ENCODE measurements at places on chromosomes 3 and 15. TPM values are rescaled to one million over a fixed set of nuclear protein-coding genes. Genes with fewer than 3 reads are reported as not detected.

Gene GOLGA6L7
- total RNA-seq, result not detected

Gene RFC4
- total RNA-seq, result 23.8 TPM

Gene TGFBR2
- 343 TPM for total RNA-seq

Gene CD47
- 24.5 TPM for total RNA-seq

Gene KIF23
- total RNA-seq, result 1.8 TPM

Gene ARL13B
- total RNA-seq, result 4.5 TPM

Gene NEK11
- 4.0 TPM for total RNA-seq

Gene DPPA2
- total RNA-seq, result not detected

Gene ANKRD34C
- not detected for total RNA-seq

Gene MESP2
- total RNA-seq, result not detected

Gene SLC2A2
- not detected for total RNA-seq

Gene RPUSD2
- total RNA-seq, result 2.4 TPM

DNA sequence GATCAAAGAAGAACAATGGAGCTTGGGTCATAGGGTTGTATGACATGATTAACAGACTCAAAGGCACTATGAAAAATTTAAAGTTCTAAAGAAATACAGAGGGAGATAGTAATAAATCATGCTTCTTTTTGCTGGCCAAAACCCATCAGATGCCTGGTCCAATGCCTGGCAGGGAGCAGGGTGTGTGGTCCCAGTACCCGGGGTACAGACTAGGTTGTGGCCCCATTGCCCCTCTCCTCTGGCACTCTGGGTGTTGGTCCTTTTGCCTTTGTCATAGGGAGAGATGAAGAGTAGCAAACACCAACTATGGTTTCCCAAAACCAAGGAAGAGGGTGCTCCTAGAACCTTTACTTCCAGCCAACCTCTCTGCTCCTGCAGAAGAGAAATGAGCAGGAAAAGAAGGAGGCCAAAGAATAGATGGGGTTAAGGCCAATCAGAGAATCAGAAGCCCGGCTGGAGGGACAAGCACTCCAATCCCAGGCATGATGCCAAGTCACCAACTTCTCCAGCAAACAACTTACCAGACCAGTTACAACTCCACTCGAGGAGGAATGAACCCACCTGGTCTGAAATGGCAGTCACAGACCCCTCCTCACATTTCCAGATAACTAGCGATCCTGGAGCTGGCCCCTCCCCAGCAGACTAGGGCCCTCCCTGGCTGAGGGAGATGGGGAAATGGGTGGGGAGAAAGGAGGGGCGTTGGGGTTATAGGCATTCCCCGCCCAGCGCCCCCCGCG lies 1.8 kb downstream of the IGDCC3 start:
- no peak overlapping the region for H3K27ac ChIP-seq
- no peaks in the 10 kb centered on the region for H3K36me3 ChIP-seq
- H3K4me3 ChIP-seq, result no peak overlapping the region
- DNase-seq, result no peak
- peaks cover 3% of the 10 kb centered on the region for H3K4me1 ChIP-seq
- no peaks in the 10 kb centered on the region for H3K27me3 ChIP-seq

GRCh38 chr3:156397534-156397933 lies 157.4 kb downstream of the SSR3 start:
- H3K36me3 ChIP-seq, result no peaks in the 10 kb centered on the region
- H3K27ac ChIP-seq, result no peak overlapping the region
- H3K27me3 ChIP-seq, result no peaks in the 10 kb centered on the region

DNA sequence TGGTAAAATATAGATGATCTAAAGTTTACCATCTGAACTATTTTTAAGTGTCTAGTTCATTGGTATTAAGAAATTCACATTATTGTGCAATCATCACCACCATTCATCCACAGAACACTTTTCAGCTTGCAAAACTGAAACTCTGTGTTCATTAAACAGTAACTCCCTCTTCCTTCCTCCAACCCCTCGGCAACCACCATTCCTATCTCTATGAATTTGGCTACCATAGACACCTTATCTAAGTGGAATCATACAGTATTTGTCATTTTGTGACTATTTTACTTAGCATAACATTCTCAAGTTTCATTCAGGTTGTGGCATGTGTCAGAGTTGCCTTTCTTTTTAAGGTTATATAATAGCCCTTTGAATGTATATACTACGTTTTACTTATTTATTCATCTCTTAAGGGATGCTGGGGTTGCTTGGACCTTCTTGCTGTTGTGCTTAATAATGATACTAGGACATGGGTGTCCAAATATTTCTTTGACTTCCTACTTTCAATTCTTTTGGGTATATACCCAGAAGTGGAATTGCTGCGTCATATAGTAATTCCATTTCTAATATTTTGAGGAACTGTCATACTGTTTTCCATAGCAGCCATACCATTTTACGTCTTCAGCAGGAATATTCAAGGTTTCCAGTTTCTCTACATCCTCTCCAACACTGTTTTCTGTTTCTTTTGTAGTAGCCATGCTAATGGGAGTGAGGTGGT lies 20.9 kb downstream of the KAT2B start:
- no peaks in the 10 kb centered on the region for H3K27me3 ChIP-seq
- H3K36me3 ChIP-seq, result no peaks in the 10 kb centered on the region
- DNase-seq, result no peak
- H3K4me1 ChIP-seq, result peaks cover 11% of the 10 kb centered on the region
- H3K27ac ChIP-seq, result peak overlapping the region; percentile 22

GRCh38 chr15:93982226-93982727 lies 249.1 kb upstream of the MCTP2 start:
- DNase-seq, result no peak
- H3K27me3 ChIP-seq, result no peaks in the 10 kb centered on the region
- no peak overlapping the region for H3K27ac ChIP-seq
- no peak overlapping the region for H3K4me3 ChIP-seq
- H3K4me1 ChIP-seq, result no peaks in the 10 kb centered on the region

DNA sequence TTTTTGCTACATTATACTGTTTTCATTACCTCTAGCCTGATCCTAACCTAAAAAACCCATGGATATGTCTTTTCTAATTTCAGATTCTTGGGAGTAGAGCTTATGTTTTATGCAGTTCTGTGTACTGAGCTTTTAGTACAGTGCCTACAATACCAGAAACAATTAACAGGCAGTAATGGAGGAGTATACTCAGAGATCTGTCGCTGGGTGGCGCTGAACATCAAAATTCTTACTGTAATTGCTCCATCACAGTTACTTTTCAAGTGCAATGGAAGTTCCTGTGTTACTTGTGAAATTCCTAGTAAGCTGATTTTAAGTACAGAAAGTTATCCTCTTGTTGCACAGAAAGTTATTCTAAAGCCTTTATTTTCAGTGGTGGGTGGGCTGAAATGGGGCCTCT lies 66.9 kb downstream of the RNF13 start:
- no peak overlapping the region for H3K4me3 ChIP-seq
- no peak for DNase-seq
- peaks cover 3% of the 10 kb centered on the region for H3K4me1 ChIP-seq
- H3K27me3 ChIP-seq, result no peaks in the 10 kb centered on the region
- no peaks in the 10 kb centered on the region for H3K36me3 ChIP-seq
- no peak overlapping the region for H3K27ac ChIP-seq

- peaks cover 65% of the 10 kb centered on the region for H3K4me1 ChIP-seq
- no peaks in the 10 kb centered on the region for H3K36me3 ChIP-seq
- no peak for DNase-seq
- peak overlapping the region; percentile 99 for H3K27ac ChIP-seq
Observed at GRCh38 chr15:40342416-40343320, 1.9 kb upstream of the CCDC9B start.

DNA sequence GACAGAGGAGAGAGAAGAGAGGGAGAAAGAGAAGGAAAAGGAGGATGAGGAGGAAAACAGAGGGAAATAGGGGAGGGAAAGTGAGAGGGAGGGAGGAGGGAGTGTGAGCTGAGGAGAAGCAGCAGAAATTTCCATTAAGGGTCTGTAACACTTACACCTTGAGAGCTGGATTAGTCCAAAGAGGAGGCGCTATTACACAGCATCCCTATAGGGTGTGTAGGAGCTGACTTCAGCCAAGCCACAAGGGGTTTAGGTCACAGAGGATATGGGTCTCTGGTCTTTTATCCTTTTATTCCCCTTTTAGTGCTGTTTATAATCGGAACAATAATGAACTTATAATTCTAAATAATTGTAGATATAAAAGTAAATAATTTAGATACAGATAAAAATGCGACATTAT lies 230.4 kb downstream of the GABRG3 start:
- no peak overlapping the region for H3K27ac ChIP-seq
- no peak overlapping the region for H3K4me3 ChIP-seq
- H3K27me3 ChIP-seq, result no peaks in the 10 kb centered on the region
- no peaks in the 10 kb centered on the region for H3K36me3 ChIP-seq

DNA sequence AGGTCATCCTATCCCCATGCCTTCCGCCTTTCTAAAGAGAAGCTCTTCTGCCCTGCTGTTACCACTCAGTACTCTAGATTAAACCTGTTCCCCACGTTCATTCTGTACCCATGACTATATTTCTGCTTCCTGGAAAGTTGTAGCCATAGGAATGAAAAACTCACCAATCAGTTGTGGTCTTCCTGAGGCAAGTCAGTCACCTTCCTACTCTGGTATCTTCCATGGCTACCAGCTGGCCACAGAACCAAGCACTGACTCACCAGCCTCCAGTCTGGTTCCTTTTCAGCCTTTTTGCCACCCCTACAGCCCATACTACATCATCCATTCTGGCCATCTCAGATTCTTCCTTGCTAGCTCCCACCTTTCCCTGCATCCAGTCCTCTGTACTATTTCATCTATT lies 46.4 kb downstream of the TMEM44 start:
- DNase-seq, result no peak
- H3K4me1 ChIP-seq, result peaks cover 8% of the 10 kb centered on the region
- peak overlapping the region; percentile 85 for H3K27ac ChIP-seq
- H3K36me3 ChIP-seq, result no peaks in the 10 kb centered on the region
- no peak overlapping the region for H3K4me3 ChIP-seq

DNA sequence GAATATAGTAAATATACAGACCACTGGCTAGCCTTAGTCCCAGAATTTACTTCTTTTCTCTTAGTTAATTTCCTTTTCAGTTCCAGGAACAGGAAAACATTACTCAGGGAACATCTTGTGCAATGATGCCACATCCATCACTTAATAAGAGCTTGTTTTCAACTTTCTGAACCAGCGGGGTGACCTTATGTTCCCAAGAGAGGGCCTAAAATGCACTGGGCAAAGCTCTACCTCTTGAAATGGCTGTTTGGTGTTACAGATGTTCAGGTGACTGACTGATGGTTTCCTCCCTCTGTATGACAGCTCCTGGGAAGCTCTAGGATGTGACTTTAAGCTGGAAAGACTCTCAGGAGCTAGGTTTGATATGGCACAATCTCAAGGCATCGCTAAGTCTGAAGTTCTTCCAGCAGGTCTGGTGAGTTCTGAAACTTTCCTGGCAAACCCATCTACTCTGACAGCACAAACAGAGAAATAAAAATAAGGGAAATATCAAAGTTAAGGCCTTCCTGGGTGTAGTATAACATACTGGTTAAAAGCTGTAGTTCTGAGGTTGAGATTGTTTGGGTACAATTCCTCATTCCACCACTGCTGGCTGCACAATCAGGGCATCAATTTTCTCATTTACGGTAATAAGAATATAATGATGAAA lies 98.6 kb downstream of the ZIC1 start:
- no peak overlapping the region for H3K4me3 ChIP-seq
- no peaks in the 10 kb centered on the region for H3K36me3 ChIP-seq
- no peak overlapping the region for H3K27ac ChIP-seq

GRCh38 chr15:47988564-47988963 lies 132.2 kb upstream of the SLC24A5 start:
- no peak overlapping the region for H3K4me3 ChIP-seq
- no peaks in the 10 kb centered on the region for H3K36me3 ChIP-seq
- no peak overlapping the region for H3K27ac ChIP-seq
- no peaks in the 10 kb centered on the region for H3K4me1 ChIP-seq
- DNase-seq, result no peak

GRCh38 chr3:41482134-41482533 lies 282.8 kb downstream of the CTNNB1 start:
- H3K27me3 ChIP-seq, result no peaks in the 10 kb centered on the region
- H3K4me1 ChIP-seq, result no peaks in the 10 kb centered on the region
- no peaks in the 10 kb centered on the region for H3K36me3 ChIP-seq
- no peak for DNase-seq
- no peak overlapping the region for H3K4me3 ChIP-seq

GRCh38 chr15:25862071-25862471 lies 1.1 kb downstream of the ATP10A start:
- H3K36me3 ChIP-seq, result no peaks in the 10 kb centered on the region
- no peaks in the 10 kb centered on the region for H3K27me3 ChIP-seq
- peak overlapping the region; percentile 80 for H3K4me3 ChIP-seq
- H3K4me1 ChIP-seq, result peaks cover 27% of the 10 kb centered on the region

DNA sequence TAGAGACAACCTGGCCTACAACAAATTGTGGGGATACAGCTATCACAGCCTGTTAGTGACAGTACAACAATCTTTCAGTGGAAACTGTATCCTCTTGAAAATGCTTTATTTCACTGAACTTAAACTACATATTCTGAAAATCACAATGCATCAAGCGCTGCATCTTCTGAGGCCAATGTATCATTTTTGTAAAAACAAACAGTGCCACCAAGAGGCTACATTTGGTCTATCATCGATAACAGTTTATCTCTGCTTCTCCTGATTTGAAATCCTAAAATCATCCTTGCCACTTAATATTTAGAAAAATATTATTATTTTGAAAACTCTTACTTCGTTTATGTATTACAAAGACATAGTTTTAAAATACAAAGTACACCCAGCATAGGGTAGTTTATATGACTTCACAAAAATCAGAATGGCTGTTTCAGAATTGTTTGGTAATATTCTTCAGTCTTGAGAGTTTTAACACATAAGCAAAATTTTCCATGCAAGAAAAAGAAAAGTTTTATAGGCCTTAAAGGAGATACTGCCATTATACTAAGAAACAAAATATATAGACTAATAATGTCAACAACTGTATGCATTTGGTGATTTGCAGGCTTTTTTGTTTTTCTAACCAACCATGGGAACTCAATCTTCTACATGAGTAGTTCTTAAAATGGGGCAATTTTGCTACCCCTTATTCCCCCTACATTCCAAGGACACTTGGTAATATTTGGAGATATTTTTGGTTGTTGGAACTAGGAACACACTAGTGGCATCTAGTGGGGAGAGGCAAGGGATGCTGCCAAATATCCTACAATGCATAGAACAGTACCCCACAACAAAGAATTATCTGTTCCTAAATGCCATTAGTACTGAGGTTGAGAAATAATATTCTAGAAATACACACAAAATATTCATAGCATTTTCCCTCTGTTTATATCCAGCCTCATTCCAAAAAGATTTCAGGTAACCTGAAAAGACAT lies 42.3 kb downstream of the WDR72 start:
- H3K4me3 ChIP-seq, result no peak overlapping the region
- no peaks in the 10 kb centered on the region for H3K27me3 ChIP-seq
- H3K4me1 ChIP-seq, result no peaks in the 10 kb centered on the region
- no peak overlapping the region for H3K27ac ChIP-seq

- H3K4me1 ChIP-seq, result no peaks in the 10 kb centered on the region
- no peak overlapping the region for H3K27ac ChIP-seq
- no peaks in the 10 kb centered on the region for H3K27me3 ChIP-seq
- no peaks in the 10 kb centered on the region for H3K36me3 ChIP-seq
Observed at GRCh38 chr15:45714590-45715488, 80.0 kb downstream of the SQOR start.

DNA sequence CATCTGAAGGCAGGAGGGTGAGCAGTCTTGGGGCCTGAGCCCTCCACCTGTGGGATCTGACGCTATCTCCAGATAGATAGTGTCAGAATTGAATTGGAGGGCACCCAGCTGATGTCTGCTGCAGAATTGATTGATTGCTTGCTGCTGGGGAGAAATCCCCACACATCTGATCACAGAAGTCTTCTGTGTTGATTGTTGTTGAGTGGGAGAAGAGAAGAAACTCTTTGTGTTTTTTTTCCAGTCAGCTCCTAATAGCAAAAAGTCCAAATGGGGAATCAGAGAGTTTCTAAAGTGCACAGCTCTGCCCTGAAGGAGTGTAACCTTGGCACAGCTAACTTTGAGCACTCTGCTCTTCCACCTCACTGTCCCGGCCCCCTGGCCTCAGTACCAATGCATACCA lies 66.1 kb downstream of the RAB11A start:
- no peaks in the 10 kb centered on the region for H3K4me1 ChIP-seq
- H3K27me3 ChIP-seq, result no peaks in the 10 kb centered on the region
- H3K27ac ChIP-seq, result no peak overlapping the region
- H3K4me3 ChIP-seq, result no peak overlapping the region
- no peak for DNase-seq

Measured in ascending aorta (tissue), 2 donors.